ENCODE measurements at places on chromosomes 4 and X.

DNA sequence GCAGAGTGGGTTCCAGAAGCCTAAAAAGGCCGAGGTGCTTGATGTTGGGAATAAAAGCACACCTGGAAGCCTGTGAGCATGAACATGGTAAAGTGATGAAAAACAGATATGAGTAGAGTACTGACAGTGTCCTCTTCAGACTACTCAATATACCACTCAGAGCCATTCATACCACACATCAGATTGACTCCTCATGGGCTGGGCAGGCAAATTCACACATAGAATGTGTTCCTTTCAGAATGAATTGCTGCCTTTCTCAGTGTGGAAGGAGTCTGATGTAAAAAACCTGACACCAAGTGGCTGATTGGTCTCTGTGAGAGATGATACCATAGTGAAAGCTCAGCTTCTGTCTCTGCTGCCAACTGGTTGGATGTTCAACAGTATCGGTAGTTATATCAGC lies 442.7 kb downstream of the RAPGEF2 start:
- no peak for DNase-seq

DNA sequence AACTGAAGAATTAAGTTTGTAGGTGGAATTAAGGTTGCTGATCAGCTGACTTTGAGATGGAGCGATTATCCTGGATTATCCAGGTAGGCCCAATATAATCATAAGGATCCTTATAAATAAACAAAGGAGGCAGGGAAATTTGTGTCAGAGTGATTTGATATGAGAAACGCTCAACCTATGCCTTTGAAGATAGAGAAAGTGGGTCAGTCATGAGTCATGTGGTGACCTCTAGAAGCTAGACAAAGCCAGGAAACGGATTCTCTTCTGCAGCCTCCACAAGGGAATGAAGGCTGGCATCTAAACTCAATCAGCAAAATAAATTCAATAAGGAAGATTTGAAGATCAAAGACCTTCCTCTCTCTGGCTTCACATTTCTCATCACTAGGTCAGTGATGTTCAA lies 41.5 kb upstream of the SMIM10 start:
- DNase-seq, result no peak

GRCh38 chrX:46262304-46262703 lies 282.9 kb downstream of the ZNF674 start:
- no peak for DNase-seq

DNA sequence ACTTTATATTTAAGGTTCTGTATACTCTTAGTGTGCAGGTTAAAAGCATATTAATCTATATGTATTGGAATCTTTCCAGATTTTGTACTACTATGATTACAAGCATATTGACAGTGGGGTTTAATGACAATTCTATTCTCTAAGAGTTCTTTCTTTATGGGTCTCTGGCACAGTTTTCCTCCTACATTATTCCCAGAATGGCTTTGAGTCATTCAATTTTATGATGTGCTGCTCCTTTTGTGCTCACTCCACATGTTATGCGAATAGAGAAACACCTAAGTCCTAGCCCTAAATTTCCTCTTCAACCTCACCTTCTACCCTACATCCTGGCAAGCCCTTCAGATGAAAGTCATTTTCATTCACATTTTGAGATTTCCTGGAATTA lies 209.9 kb upstream of the DIAPH2 start:
- no peak for DNase-seq

- no peak for DNase-seq
Measured at GRCh38 chrX:139094671-139095592, 383.4 kb upstream of the FGF13 start.

GRCh38 chr4:153418558-153418957 lies 47.6 kb upstream of the TMEM131L start:
- no peak for DNase-seq

GRCh38 chr4:12861422-12861821 lies 622.7 kb downstream of the RAB28 start:
- DNase-seq, result no peak

DNA sequence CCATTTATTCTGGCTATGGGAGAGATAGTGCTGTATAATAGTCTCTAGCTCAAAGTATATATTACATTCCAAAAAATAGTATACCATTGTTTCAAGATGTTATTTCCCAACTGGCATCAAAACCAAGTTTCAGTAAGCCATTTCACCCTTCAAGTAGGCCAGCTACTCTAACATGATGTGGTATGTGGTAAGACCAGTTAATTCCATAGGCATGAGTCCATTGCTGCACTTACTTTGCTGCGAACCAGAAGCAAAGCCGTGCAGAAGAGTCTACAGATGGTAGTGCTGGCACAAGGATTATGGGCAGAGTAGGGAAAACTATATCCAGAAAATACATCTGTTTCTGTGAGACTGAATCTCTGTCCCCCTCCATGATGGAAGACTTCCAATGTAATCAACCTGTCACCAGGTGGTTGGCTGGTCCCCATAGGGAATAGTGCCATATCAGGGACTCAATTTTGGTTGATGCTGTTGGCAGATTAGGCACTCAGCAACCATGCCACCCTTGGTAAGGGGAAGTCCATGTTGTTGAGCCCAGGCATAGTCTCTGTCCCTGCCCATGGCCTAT lies 49.8 kb upstream of the HSD17B10 start:
- no peak for DNase-seq

- DNase-seq, result no peak
Measured at GRCh38 chr4:76458297-76458696, 23.3 kb downstream of the SHROOM3 start.

DNA sequence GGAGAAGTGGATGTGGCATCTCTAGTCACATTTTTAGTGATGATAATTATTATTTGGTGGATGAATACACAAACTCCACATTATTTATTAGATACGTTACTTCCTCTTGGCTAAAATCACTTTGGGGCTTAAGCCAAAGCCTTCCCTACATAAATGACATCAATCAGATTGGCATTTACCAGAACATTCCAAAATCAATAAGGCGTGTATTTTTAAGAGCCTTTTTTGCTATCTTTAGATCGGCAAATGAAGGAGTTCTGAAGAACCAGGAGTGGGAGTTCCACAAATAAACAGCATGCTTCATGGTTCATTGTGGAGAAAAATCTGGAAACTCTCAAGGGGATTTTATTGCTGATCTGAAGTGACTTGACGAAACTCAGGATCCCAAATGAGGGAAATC lies 89.7 kb downstream of the AMELX start:
- DNase-seq, result no peak

- DNase-seq, result no peak
Measured at GRCh38 chr4:40956721-40957255, 207.0 kb downstream of the NSUN7 start.

DNA sequence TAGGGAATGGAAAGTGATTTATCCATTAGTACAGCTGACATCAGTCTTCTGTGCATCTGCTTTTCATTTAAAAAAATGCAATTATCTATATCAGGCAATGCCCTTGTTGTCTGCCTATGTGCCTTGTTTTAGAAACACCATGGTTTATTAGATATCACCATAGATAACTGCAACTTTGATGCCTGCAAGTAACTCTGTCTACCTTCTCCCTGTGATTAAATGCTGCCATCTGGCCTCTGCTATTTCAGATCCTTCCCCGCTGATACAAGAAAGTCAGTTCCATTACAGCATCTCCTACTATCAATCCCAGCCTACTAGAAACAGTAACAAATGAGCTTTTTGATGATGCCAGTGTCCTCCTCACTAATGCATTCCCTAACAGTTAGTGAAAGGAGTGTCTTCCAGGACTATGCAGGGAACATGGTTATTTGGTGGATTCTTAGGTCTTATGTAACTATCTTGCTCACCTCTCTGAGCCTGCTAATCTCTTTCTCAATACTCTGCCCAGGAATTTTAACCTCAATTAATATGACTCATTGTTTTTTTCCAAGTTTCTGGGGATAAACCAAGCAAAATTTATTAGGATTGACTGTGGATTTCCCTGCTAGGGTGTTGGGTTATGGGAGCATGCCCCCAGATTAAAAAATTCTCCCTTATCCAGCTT lies 444.9 kb downstream of the RAPGEF2 start:
- no peak for DNase-seq

- no peak for DNase-seq
Measured at GRCh38 chr4:64617800-64618199, 208.6 kb upstream of the TECRL start.

DNA sequence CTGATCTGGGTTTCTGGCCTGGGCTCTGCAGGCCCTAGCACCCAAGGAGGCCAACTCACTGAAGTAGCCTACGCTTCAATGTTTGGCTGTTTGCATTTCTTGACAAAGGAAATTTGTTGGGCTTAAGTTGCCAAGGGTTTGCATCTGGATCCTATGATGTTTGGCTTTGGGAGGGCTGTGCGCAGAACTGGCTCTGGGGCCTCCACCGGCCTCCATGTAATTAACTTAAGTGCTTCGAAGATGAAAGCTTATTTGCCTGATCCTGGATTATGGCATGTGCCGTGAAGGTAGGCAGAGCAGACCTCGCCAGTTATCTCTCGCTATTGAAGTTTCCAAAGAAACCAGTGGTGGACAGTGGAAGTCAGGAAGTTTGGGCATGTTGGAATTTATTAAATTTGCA lies 124.3 kb upstream of the STX18 start:
- no peak for DNase-seq

DNA sequence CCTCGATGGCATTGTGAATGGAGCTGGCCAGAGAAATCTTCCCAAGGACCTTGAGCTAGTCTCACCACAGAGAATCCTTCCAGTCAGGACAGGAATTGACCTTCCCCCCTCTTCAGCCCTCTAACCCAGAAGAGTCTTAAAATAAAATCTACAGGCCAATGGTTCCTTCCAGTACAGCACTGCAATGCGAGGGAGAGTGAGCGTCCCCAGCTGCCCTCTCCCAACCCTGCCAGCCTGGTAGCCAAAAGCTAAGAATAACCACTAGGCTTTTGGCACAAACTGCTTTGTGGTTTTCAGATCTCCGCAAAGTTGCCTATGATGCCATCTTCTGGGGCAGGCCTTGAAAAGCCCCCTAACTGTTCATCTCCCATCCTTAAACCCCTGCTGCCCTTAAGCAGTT lies 175.1 kb downstream of the AR start:
- no peak for DNase-seq

GRCh38 chr4:174122705-174123104 lies 160.8 kb downstream of the FBXO8 start:
- no peak for DNase-seq

DNA sequence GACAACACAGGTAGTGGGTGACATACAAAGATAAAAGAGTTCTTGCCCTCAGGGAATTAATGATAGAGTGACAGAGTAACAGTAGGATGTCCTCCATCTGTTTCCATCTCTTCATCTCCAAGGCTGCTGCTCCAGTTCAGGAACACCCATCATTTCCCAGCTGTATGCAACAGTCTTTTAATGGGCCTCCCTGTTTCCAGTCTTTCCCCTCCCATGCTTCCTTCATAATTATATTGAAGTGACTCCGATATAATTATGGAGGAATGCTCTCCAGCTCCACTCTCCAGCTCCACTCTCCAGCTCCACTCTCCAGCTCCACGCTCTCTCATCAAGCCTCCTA lies 65.3 kb upstream of the MSN start:
- DNase-seq, result no peak

GRCh38 chr4:149291463-149291862 lies 524.2 kb downstream of the IQCM start:
- no peak for DNase-seq

DNA sequence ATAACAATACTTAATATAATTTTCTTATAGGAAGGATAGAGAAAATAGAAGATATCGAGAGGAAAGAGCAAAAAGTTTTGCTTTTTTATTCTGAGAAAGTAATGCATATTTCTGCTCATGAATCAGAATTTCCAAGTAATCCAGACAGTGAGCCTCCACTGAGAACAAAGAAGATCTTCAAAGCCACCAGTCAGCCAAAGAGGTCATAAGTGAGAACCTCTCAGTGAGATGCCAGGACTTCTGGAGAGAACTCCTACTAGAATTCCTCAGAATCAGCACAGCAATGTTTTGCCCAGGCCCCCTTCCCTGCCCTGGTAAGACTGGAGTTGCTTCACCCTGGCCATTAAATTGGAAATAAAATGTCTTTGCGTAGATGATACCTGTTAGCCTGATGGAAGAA lies 254.4 kb upstream of the FAT4 start:
- no peak for DNase-seq

GRCh38 chr4:11842620-11843263 lies 414.0 kb upstream of the HS3ST1 start:
- no peak for DNase-seq
